ENCODE measurements at places on chromosomes 13 and 19. TPM values are rescaled to one million over a fixed set of nuclear protein-coding genes. Genes with fewer than 3 reads are reported as not detected.

DNA sequence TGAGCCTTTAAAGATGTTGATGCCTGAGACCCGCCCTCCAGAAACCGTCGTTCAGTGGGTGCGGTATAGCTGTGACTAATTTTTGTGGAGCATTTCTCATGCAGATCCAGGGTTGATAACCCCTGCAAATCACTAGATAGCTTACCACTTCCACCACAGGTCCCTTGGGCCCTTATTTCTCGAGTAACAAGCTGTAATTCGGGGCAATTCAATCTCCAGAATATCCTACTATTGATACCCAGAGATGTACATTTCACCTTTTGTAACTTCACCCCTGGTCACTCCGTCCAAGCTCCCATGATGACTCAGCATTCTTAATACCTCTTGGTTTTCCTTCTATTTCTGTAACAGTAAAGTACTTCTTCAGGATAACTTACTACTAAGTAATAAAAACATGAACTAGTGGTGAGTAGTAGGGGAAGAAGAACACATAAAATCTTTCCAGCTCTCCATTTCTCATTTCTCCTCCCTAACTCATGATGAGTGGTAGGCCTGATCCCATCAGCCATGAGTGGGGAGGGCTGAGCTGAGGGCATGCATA, 71.9 kb upstream of the UBL3 start:
- no peak for DNase-seq
- H3K4me1 ChIP-seq = no peaks in the 10 kb centered on the region
- H3K4me3 ChIP-seq = no peak overlapping the region
- H3K27ac ChIP-seq = no peak overlapping the region
- no peaks in the 10 kb centered on the region for H3K36me3 ChIP-seq
- H3K27me3 ChIP-seq = no peaks in the 10 kb centered on the region

GRCh38 chr19:45395821-45396617, 8.8 kb downstream of the PPP1R13L start:
- DNase-seq = no peak
- H3K27ac ChIP-seq = no peak overlapping the region
- no peaks in the 10 kb centered on the region for H3K4me1 ChIP-seq
- no peaks in the 10 kb centered on the region for H3K27me3 ChIP-seq
- H3K4me3 ChIP-seq = no peak overlapping the region

- DNase-seq = peak; percentile 81
- peak overlapping the region; percentile 64 for H3K27ac ChIP-seq
- H3K36me3 ChIP-seq = no peaks in the 10 kb centered on the region
- H3K27me3 ChIP-seq = no peaks in the 10 kb centered on the region
These were observed 17.2 kb downstream of the CRTC1 start for GRCh38 chr19:18700501-18701249.

DNA sequence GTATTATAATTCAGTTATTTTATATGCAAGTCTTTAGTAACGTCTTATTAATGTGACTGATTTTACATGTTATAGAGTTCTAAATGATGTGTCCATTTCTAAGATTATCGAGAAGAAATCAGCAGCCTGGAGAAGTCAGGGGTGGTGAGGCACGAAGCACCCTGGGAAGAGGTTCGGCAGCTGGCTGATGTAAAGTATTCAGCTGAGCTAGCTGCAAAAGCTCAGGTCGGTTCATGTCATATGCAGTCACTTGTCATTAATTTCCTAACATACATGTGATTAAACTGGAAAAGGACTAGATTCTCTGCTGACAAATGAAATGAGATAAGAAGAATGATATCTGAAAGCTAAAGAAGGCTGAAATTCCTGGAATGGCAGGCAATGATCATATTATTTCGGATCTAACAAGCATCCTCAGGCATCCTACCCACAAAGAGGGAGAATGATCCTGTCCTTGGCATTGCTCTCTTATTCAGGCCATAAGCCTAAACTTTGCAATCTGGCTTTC, 383.0 kb upstream of the SLITRK1 start:
- H3K4me3 ChIP-seq = no peak overlapping the region
- H3K27ac ChIP-seq = no peak overlapping the region
- DNase-seq = no peak
- H3K36me3 ChIP-seq = no peaks in the 10 kb centered on the region

GRCh38 chr13:98384739-98385138, 192.2 kb downstream of the STK24 start:
- no peak overlapping the region for H3K27ac ChIP-seq
- no peak for DNase-seq
- H3K27me3 ChIP-seq = no peaks in the 10 kb centered on the region
- no peaks in the 10 kb centered on the region for H3K36me3 ChIP-seq

- no peaks in the 10 kb centered on the region for H3K27me3 ChIP-seq
- H3K36me3 ChIP-seq = no peaks in the 10 kb centered on the region
- no peak overlapping the region for H3K27ac ChIP-seq
- DNase-seq = no peak
These were observed 42.9 kb downstream of the WASF3 start for GRCh38 chr13:26600343-26600742.

DNA sequence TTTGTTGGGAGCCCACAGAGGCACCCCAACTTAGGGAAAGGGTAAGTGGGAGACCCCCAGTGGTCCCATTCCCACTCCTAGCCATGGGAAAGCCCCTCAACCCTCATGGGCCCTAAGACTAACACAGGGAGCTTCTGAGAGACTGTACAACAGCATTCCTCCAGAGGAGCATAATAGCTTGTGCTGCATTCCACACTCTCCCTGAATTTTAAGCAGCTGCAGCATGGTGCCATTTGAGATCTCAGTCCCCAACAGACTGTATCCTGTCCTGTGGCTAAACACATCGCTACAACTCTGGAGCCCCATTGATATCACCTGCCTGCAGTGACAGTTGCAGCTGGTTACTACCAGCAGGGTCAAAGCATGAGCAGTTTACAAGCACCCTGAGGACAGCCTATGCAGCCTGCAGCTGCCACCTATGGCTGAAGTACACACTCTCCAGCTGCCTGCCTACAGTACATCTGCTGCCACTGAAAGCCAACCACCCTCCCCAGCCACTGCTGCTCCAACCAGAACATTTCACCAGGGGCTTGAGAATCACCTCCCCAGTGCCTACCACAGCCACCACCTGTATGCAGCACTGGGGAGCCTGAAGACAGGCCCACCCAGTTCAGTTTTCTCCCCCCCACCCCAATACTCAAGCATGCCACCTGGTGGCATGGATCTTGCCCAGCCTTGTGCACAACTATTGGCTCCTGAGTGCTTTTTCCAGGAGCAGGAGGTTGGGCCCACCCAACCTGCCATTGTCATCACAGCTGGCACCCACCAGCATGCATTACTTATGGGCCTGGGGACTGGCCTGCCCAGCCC, 557.3 kb downstream of the GPC5 start:
- no peaks in the 10 kb centered on the region for H3K4me1 ChIP-seq
- no peaks in the 10 kb centered on the region for H3K27me3 ChIP-seq
- no peaks in the 10 kb centered on the region for H3K36me3 ChIP-seq
- no peak overlapping the region for H3K27ac ChIP-seq
- no peak for DNase-seq

DNA sequence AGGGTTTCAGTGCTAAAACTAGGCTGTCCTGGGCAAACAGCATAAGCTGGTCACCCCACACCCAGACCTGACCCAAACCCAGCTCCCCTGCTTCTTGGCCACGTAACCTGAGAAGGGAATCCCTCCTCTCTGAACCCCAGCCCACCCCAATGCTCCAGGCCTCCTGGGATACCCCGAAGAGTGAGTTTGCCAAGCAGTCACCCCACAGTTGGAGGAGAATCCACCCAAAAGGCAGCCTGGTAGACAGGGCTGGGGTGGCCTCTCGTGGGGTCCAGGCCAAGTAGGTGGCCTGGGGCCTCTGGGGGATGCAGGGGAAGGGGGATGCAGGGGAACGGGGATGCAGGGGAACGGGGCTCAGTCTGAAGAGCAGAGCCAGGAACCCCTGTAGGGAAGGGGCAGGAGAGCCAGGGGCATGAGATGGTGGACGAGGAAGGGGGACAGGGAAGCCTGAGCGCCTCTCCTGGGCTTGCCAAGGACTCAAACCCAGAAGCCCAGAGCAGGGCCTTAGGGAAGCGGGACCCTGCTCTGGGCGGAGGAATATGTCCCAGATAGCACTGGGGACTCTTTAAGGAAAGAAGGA, 2.8 kb downstream of the PPP1R12C start:
- no peaks in the 10 kb centered on the region for H3K27me3 ChIP-seq
- peak overlapping the region; percentile 87 for H3K27ac ChIP-seq
- H3K36me3 ChIP-seq = peaks cover 19% of the 10 kb centered on the region
- H3K4me1 ChIP-seq = peaks cover 47% of the 10 kb centered on the region

DNA sequence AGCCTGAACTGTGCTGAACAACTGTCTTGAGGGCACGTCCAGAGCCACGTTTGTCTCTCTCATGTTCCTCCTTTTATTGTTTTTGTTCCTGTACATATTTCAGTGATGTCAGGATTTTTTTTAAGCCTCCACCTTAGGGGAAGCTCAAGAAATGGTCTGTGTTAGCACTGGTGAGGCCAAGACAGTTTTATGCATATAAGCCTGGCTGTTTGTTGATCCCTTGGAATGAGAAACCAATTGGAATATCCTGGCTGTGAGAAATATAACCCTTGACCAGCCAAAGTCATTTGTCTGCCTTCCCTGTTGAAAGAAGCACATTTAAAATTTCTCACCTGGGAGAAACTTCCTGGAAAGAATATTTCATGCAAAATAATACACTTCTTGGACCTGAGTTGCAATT, 115.8 kb downstream of the DNAJC15 start:
- H3K36me3 ChIP-seq = no peaks in the 10 kb centered on the region
- no peak for DNase-seq
- H3K4me3 ChIP-seq = no peak overlapping the region
- H3K27ac ChIP-seq = no peak overlapping the region
- no peaks in the 10 kb centered on the region for H3K27me3 ChIP-seq
- no peaks in the 10 kb centered on the region for H3K4me1 ChIP-seq

DNA sequence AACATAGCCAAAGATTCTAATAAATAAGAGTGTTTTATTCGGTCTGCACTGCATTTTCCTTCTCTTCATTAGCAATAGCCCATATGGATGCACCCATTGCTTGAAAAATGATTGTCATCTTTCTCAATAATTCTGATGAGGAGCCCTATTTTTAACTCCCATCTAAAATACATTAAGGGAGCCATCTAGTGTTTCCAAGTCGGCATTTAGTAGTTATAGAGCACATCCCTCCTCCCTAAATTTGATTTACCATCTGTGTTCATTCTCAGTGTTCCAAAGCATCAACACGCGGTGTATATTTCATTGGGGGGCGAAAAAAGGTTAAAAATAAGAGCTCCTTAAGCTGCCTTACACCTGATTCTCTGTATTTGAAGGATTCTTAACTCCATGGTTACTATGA, 119.2 kb upstream of the IPO5 start:
- no peaks in the 10 kb centered on the region for H3K27me3 ChIP-seq
- H3K27ac ChIP-seq = no peak overlapping the region
- H3K4me1 ChIP-seq = no peaks in the 10 kb centered on the region
- H3K4me3 ChIP-seq = no peak overlapping the region

DNA sequence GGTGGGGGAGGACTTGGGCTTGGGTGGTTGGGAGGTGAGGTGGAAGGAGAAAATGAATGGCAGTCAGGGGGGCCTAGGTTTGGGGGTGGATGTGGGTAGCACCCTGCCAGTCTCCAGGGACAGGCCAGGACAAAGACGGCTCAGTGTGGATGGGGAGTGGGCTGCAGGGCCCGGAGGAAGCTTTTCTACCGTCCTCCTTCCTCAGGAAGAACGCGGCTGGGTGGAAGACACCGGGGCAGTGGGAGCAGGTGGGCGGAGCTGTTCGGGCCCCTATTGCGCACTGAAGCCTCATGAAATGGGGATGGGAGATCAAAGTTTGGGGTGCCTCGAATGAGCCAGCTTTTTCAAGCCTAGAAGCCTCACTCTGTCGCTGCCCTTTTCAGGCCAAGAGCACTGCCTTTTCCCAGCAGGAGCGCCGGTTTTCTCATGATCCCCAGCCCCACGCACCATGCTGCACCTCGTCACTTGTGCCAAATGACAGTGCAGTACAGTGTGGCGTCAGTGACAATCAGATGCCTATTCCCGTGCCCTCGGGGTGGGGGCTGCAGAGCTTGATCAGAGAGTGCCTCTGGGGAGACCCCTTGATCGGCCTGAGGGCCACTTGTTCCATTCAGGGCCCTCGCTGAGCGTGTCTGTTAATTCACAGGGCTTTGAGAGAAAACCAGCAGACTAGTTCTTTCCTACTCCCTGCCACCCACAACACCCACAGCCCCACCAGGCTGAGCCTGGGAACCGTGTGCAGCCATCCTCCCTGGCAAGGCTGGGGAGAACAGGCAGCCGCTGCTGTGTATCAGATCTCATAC, 1.5 kb downstream of the CALM3 start:
- peak overlapping the region; percentile 98 for H3K4me3 ChIP-seq
- H3K4me1 ChIP-seq = peaks cover 22% of the 10 kb centered on the region
- H3K36me3 ChIP-seq = peaks cover 10% of the 10 kb centered on the region
- peak overlapping the region; percentile 85 for H3K27ac ChIP-seq
- peak; percentile 50 for DNase-seq

GRCh38 chr13:91358387-91358782, 10.9 kb downstream of the MIR17HG start:
- no peak overlapping the region for H3K4me3 ChIP-seq
- DNase-seq = peak; percentile 71
- peaks cover 41% of the 10 kb centered on the region for H3K4me1 ChIP-seq
- peaks cover 73% of the 10 kb centered on the region for H3K36me3 ChIP-seq

DNA sequence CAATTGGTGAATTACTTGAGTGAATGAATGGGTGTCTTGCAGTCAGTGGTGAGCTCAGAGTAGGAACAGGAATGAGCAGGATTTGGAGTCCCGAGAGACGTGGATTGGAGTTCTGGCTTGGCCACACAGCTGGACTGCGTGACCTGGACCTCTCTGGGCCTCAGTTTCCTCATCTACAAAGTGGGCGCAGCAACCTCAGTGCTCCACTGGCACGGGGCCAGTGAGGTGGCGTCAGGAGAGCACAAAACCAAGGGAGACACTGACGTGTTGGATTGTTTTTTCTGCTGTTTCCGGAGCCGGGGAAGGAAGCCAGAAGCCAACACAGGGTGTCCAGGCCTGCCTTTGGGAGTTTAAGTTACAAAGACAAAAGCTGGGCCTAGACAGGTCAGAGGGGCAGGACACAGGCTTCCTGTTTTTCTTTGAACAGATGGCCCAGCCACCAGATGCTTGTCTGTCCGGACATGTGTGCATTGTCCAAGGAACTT, 6.5 kb upstream of the DOCK6 start:
- H3K36me3 ChIP-seq = no peaks in the 10 kb centered on the region
- no peak overlapping the region for H3K27ac ChIP-seq
- peaks cover 6% of the 10 kb centered on the region for H3K4me1 ChIP-seq
- no peaks in the 10 kb centered on the region for H3K27me3 ChIP-seq
- H3K4me3 ChIP-seq = no peak overlapping the region

GRCh38 chr13:112509190-112509589, 78.8 kb downstream of the TUBGCP3 start:
- H3K4me1 ChIP-seq = no peaks in the 10 kb centered on the region
- H3K4me3 ChIP-seq = no peak overlapping the region
- H3K27ac ChIP-seq = no peak overlapping the region
- no peaks in the 10 kb centered on the region for H3K27me3 ChIP-seq
- peaks cover 8% of the 10 kb centered on the region for H3K36me3 ChIP-seq

The CRX gene
- not detected for total RNA-seq

The MZF1 gene
- total RNA-seq = 20.1 TPM

The DAND5 gene
- 0.52 TPM for total RNA-seq

The FUT6 gene
- total RNA-seq = not detected

The CEACAM6 gene
- total RNA-seq = not detected

The ATXN8OS gene
- total RNA-seq = not detected
